CD4-positive, alpha-beta T cell treated with Interleukin-2 at 100 ng/mL for 4 hours (primary cell): ENCODE measurements at places on chromosomes 11 and 22.

DNA sequence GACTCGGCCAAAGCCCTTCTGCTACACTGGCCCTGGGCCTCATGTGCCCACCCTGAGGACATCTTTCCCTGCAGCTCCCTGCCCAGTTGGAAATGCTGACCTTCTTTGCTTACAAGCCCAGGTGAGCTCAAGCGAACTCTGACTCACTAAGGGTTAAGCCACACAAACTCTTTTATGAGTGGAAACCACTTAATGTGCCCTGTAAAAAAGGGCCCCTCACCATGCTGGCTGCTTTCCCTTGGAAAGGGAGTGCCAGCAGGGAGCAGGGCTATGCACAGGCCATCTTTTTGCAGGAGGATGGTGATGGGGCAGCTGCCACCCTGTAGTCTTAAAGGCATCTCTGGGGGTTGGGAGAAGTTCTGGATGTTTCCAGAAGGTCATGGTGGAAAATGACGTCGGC lies 18.7 kb downstream of the EHF start:
- no peak for DNase-seq

DNA sequence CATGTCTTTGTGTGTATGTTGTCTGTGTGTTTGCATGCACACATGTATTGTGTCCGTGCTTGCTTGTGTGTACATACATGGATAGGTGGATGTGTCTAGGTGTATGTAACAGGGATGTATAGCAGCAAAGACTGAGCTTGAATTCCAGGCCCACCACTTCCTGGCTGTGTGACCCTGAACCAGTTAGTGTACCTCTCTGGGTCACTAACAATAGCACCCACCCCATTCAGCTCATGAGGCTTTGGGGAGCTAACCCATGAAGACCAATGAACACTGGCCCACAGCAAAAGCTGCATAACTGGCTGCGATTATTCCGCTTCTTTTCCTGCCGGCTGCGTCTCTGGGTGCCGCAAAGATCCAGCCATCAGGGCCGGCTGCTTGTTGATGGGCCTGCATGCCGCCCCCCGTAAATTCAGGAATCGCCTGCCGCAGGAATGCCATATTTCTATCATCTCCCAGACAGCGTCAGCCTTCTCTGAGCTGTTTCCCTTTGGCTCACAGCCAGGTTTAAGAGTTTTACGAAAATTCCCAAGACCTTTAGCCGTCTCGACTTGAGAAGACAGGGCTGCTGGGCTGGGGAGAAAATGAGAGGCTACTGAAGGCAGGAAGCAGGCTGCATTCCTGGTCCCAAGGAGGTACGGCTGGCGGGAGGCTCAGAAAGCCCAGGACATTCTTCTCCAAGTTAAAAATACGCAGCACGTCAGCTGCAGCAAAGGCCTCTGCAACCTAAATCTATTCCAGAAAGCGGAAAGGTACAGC lies 224.6 kb downstream of the MN1 start:
- no peak for DNase-seq

DNA sequence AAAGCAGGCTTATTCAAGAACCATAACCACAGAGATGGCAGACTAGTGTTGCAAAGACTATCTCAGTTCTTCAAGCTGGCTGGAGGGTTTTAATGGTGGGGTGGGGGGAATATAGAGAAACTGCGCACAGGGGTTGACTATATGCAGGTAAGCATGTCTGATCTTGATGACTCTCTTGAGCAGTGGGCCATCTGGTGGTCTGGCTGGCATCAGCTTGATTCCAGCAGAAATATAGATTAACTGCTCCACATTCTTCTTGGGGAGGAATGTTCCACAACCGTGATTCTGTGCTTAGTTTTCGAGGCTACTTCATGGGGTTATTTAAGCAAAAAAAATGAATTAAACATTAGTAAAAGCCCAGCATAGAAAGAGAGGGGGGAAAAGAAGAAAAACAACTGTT lies 158.8 kb upstream of the PGR start:
- no peak for DNase-seq

- peak; percentile 46 for DNase-seq
Measured at GRCh38 chr11:59186130-59186594, 14.2 kb downstream of the DTX4 start.

GRCh38 chr11:102112509-102112821 lies 2.2 kb downstream of the YAP1 start:
- no peak for DNase-seq

- no peak for DNase-seq
Measured at GRCh38 chr11:16902182-16902581, 112.0 kb downstream of the PLEKHA7 start.

GRCh38 chr11:93000511-93001476 lies 31.3 kb downstream of the MTNR1B start:
- no peak for DNase-seq

GRCh38 chr11:18490736-18491485 lies 35.3 kb downstream of the LDHAL6A start:
- no peak for DNase-seq

DNA sequence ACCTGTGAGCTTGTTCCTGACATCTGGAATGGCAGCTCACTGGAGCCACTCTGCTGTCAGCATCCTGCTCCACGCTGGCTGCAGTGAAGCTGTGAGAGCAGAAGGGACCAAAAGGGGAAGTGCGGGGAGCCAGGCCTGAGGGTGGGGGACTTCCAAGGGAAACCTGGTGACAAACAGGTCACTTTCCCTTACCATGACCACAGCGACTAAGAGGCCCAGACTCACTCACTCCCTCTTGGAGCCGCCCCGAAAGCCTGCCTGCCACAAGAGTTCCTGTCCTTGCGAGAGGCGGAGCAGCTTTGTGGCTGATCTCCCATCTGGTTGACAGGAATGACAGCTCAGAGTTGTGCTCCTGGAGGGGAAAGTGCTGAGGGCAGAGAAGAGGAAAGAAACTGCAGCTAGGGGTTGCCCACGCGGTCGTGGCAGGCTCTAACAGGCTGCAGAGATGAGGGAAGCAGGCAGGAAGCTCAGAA lies 183.8 kb upstream of the NTM start:
- no peak for DNase-seq

GRCh38 chr11:2325719-2326118 lies 23.9 kb downstream of the TSPAN32 start:
- no peak for DNase-seq

GRCh38 chr11:25423436-25424199 lies 908.3 kb upstream of the ANO3 start:
- DNase-seq = no peak

DNA sequence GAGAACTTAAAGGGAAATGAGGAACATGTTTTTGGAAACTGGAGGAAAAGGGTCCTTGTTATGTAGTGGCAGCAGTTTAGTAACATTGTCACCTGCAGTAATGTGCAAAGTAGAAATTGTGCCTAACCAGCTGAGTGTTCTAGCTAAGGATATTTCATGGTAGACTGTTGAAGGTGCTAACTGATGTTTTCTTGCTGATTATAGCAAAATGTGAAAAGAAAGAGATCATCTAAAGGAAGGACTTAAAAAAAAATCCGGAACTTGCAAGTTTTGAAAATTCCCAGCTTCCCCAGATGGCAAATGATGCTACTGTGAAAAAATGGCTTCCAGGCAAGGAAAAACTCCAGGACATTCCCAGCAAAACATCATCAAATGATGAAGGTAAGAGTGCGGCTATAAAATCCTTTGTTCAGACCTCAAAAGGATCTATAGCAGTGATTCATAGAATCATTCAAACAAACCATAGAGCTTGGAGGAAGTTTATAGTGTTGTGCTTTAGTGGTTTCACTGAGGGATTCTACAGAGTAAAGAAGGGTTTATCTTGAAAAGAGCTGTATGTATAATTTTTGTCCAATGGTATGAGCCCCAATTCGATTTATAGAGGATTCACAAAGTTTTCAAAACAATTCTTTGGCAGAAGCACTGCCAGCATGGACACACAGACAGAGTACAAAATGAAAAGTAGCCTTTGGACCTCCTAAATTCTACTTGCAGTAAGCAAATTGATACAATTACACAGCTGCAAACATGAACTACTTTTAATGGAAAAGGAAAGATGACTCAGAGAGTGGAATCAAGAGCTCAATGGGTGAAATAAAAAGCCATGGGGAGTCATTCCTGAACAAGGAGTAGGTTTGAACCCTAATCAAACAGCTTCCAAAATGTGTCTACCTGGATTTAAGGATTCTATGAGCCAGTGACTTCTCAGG lies 4.3 kb upstream of the TRIM44 start:
- DNase-seq = no peak

DNA sequence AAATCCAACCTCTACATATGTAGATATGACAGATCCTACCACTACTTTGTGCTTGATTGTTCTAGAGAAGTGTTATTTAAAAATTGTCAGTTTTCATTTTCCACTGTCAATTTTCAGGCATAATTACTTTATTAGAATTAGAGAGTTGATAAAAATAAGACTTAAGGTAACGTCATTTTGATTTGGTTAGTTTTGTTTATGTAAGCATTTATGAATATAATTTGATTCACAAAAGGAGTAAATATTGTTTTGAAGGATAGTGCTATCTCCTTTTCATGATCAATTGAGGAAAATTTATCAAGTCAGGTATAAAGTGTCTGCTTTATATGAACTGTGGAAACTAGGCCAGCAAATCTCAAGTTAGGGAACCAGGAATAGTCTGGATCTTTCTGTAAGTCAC lies 42.6 kb upstream of the PITPNB start:
- DNase-seq = no peak

DNA sequence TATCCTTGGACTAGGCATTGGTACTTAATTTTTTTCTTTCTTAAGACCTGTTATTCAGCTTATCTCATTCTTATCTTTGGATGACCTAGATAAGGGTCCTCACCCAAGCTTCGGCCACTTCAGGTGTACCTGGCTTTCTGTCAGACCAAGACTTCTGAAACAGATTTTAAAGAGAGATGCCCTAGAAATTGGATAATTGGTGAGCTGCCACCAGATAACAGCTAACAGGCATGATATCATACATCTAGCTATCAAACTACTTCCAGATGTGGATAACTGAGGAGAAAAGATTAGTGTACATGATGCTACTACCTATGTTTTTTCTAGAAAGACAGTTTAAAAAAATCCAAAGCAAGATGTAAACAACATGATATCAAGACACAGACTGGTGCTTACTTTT lies 52.9 kb downstream of the FZD4 start:
- DNase-seq = no peak

DNA sequence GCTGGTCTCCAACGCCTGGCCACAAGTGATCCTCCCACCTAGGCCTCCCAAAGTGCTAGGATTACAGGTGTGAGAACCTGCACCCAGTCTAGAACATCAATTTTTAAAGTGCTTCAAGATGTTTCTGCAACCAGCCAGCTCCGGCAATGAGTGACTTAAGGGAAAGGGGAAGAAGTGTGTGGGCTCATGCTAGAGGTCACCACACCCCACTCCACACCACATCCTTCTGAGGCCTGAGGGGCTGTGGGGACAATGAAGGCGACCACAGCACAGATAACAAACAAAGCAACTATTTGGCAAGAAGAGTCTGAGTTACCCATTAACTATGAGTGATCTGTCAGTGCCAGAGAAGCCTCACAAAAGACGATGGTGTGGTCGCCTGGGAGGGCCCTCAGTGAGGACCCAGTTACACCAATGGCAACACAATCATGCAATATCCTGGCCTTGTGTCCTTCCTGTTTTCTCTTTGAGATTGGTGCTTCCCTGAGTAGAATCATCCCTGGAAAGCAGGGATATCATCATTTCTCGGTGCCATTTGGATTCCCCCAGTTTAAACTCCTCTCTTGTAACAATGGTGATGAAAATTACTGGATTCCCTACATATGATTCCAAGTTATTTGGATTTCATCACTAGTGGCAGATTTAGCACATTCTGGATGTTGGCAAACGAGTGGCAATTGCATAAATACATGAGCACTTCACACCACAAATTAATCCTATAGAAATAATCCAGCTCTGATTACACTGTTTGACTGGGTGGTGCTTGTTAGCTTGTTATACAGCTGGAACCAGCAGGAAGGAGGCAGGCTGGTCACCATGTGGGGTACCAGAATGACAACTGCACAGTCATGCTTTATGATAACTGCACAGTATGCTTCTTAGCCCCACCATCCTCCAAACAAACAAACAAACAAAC lies 18.4 kb downstream of the ABTB2 start:
- no peak for DNase-seq

GRCh38 chr22:22576244-22576988 lies 17.4 kb upstream of the PRAME start:
- peak; percentile 16 for DNase-seq

DNA sequence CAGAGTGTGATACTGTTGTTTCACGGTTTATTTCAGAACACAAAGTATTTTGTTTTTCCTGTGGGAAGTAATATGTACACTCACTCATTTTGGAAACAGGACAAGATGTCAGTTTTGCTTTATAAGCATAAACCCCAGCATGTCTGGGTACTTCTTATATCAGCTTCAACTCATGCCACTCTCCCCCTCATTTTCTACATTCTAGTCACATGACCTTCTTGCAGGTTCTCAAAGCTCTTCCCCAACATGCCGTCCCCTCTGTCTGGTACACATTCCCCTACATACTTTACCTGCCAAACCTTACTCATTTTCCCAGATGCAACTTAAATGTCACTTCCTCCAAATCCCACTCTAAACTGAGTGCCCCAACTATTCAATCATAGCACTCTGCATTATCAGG lies 1.6 kb upstream of the CTR9 start:
- no peak for DNase-seq

DNA sequence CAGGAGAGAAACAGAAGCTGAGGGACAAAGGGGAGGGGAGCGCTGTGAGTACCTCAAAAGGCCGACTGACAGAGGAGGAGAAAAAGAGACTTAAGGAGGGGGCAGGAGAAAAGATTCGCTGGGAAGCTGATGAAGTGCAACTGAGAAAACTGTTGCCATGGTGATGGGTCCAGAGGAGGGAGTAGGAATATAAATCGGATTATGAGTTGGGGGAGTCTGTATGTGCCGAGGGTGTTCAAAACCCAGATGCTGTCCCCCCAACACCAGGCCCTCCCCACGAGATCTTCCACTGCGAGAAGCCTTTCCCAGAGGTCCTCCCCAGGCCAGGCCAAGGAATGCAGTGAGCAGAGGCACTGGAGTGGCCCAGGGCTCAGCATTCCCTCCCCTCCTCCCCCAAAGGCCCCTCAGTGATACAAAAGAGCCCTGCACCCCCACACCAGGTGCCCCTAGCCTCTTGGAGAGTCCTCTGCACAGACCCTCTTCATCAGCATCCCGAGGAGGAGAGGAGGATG lies 13.7 kb upstream of the BCL9L start:
- no peak for DNase-seq
